CD4-positive, alpha-beta T cell treated with Interleukin-12 subunit alpha and Interleukin-12 subunit beta, for 1 hour (primary cell): ENCODE measurements at places on chromosomes 1 and 21.
A peak's percentile ranks its signal among the peaks of the same experiment; 100 is the strongest.

DNA sequence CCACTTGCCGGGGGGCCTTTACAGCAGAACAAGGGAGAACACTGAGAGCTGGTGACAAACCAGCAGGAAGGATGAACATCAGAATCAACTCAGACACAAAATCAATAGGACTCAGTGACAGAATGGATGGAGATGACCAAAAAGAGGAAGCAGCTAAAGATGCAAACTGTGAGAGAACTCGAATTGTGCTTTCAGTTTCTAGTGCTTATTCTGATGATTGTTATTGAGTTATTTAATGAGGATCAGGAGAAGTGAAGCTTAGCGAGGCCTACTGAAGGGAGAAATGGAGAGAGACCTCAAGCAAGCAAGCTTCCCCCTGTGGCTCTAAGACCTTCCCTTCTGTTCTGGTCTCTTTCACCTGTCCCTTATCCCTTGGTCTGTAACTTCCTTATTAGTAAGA lies 30.3 kb upstream of the TMEM125 start:
- DNase-seq = no peak

- no peak for DNase-seq
Measured at GRCh38 chr1:87246436-87246835, 82.2 kb upstream of the LMO4 start.

- peak; percentile 69 for DNase-seq
Measured at GRCh38 chr1:223712194-223712849, at the start of gene CAPN2. Gene CAPN2 (plus strand): TSS chr1:223712539. CDS start chr1:223712641, 102 bp downstream.

DNA sequence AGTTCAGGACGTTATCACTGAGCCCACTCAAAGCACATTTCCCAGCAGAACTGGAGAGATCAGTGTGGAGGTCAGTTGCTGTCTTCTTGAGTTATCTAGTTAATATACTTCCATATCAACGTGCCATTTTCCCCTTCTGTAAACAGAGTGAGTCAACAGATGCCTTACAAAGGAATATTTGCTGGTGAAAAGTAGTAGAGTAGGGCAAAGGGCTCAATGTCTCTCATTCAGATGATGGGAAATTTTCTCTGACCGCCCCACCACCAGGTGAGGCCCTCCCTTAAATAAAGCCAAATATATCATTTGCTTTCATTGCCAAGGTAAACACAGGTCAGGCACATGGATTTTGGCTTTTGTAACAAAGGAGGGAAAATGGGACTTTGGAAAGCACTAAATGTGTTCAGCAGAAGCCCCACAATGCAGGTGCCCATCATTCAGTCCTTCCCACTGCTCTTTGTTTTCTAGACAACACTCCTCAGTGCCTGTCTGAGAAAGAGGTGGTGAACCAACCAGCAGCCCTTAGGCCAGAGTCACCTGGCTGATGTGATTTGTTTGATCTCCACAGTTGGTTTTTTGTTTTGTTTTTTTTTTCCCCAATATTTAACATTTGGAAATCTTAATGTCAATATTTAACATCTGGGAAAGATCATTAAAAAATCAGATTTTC lies 40.5 kb upstream of the SAMD13 start:
- DNase-seq = no peak

GRCh38 chr1:114377356-114377755 lies 133.6 kb downstream of the TRIM33 start:
- no peak for DNase-seq

DNA sequence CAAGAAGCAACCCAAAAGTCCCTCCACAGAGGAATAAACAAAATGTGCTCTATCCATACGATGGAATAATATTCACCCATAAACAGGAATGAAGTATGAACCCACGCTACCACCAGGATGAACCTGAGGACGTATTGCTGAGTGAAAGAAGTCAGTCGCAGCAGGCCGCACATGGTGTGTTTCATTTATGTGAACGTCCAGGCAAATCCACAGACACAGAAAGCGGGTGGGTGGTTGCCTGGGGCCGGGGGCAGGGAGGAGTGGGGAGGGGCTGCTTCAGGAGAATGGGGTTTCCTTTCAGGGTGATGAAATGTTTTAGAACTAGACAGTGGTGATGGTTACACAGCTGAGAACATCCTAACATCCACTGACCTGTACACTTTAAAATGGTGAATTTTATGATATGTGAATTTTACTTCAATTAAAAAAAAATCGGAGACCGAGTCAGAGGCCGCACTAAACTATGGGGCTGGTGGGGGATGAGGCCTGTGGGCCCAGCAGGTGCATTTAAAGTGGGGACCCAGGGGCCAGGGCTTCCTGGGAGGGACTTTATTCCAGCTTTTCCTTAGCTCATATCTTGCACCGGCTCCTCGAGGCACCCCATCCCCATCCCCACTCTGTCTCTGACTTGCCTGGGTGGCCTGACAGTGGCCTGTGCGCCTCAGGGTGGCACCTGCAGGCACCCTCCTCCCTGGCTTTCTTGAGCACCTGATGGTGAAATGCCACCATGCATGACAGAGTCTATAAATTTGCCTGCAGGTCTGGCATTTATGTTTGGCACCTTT lies 392.6 kb upstream of the VAMP3 start:
- no peak for DNase-seq

DNA sequence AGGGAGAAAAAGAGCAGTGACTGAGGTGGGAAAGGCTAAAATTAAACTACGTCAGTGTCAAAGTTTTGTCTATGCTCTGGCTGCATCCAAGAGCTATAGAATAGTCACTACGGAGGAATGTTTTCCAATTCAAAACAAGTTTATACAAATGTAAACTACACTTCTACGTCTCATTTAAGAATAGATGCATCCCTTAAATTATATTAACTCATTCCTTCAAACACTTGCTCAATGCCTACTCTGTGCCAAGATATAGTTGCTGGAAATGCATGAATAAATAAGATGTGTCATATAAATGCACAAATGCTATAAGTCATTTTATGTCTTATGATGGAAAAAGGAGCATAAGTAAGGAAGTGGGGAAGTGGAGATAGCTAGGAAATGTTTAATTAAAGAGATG lies 4.2 kb upstream of the COLGALT2 start:
- DNase-seq = no peak

DNA sequence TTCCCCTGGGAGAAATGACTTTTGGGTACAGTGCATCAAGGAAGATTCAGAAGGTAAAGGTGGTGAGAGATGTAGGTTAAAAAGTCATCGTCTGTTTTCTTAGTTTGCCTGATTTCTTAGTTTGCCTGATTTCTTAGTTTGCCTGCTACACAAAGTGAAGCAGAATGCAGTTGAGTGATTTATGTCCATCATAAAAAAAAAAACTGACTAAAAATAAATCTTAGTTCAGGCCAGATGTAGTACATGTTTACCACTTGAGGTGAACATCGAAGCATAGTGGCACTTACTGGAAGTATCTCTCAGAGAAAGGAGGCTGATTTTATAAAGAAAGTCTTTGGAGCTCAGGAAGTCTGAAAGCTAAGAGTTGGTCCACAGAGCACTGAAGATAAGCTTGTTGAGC lies 79.5 kb downstream of the LRRC8D start:
- no peak for DNase-seq

GRCh38 chr21:16834791-16835190 lies 678.1 kb upstream of the CXADR start:
- no peak for DNase-seq

DNA sequence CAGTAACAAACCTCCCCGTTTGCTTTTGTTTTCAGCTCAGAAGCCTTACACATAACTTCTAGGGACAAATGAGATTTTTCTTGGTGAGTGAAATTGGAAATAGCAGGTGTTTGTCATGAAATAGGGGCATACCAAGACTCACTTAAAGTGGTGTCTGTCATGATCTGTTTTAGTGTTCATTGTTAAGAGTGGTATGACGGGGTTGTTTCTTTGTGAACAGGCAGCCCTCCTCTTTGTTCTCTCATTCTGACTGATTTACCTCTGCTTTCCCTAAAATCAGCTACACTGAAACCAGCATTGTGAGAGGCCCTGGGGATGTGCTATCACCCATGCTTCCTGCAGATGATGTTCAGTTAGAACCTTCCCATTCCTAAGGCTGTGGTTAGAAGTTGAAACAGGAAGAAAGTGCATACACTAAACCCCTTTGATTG lies 2.5 kb upstream of the ERO1B start:
- no peak for DNase-seq

- DNase-seq = no peak
Measured at GRCh38 chr1:232555494-232556210, 74.3 kb downstream of the SIPA1L2 start.

DNA sequence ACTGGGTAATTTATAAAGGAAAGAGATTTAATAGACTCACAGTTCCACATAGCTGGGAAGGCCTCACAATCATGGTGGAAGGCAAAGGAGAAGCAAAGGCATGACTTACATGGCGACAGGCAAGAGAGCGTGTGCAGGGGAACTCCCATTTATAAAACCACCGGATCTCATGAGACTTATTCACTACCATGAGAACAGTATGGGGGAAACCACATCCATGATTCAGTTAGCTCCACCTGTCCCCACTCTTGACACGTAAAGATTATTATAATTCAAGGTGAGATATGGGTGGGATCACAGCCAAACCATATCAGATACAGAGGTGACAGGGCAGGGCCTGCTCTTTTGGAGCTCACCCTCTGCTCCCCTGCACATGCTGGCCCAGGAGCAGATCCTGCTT lies 31.4 kb upstream of the TMEM61 start:
- peak; percentile 22 for DNase-seq

DNA sequence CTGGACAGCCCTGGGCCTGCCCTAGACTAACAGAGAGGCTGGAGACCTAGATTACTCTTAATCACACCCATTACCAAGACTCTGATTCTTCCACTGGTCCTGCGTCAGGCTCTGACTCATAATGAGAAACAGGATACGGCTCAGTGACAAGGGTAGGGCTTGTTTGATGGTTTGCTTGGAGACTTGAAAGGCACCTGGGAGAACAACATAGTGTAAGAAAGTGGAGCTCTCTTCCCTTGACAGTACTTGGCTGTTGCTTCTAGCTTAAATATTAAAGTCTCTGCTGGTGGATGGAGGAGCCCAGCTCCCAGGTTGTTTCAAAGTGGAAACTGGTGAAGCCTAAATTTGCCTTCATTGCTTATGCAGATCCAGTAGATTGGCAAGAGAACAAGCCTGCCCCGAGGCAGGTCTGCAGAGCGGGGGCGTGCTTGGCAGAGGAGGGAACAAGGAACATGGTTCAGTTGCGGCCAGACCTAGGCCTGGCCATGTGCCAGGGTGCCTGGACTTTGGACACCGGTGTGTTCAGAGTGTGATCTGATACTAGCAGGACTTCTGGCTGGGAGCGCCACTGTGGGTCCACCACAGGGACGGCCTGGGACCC lies 480.6 kb downstream of the CAMTA1 start:
- no peak for DNase-seq

DNA sequence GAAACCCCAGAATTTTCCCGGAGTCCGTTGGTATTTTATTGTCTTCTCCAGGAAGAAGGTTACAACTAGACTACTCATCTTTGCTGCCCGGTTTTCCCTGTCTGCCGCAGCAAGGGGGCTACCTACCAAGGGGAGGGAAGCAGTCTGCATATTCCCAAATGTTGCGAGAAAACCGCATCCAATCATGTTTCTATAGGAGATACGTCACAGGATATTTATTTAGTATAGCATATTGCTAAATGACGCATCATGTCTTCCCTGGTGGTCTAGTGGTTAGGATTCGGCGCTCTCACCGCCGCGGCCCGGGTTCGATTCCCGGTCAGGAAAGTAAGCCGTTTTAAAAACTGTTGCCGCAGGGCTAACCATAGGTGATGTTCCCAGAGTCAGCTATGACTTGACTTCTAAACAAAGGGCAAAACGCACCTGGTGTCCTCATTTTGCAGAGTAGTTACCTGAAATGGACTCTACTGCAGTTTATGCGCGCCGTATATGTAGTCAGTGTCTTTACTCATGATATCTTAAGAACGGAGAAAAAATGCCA lies 15.2 kb upstream of the ZNF692 start:
- peak; percentile 90 for DNase-seq

DNA sequence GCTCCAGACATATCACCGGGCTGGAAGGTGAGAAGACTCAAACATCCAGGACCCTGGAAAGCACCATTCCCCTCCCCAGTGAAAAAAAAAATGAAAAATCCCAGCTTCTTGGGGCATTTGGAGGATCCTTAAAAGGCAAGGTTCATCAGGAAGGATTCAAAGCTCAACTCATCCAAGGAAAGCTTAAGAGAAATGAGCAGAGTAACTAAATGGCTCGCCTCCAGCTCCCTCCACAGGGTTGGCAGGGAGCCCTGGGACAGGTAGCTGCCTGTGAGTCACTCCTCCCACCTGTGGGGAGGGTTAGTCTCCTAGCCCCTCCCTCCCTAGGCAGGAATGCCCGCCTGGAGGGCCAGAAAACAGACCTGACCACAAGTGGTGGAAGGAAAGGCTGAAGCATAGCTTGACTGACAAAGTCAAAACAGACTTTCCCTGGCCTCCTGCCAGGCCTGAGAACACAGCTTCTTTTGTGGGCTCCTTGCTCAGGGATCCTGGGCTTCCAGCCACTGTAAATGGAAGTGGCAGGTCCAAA lies 712 bp upstream of the LAMB3 start:
- peak; percentile 25 for DNase-seq

- DNase-seq = no peak
Measured at GRCh38 chr1:229047840-229048620, 222.9 kb upstream of the RAB4A start.

- DNase-seq = no peak
Measured at GRCh38 chr1:203686091-203686632, 59.5 kb downstream of the ATP2B4 start.

DNA sequence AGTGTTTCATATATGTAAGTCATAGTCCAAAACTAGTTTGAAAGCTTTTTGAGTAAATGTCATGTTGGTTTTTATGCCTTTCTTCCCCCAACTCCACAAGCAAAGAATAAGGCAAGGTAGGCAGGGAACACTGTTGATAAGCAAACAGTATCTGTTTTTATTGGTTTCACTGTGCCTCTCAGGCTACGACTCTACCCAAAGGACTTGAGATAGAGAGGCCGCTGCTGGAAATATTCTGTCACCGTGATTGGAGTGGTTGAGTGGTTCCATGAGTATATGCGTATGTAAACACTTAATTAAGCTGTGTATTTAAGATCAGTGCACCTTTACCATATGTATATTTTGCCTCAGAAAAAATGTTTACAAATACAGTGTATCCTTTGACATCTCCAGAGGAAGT lies 138.1 kb upstream of the KIF26B start:
- DNase-seq = no peak

- no peak for DNase-seq
Measured at GRCh38 chr21:19244502-19245187, 841.1 kb upstream of the TMPRSS15 start.

- DNase-seq = no peak
Measured at GRCh38 chr21:42193721-42194120, 25.2 kb upstream of the ABCG1 start.

- no peak for DNase-seq
Measured at GRCh38 chr1:10779201-10779600, 17.2 kb downstream of the CASZ1 start.
